Hematopoietic multipotent progenitor cell treated with erythropoietin and hydrocortisone succinate and interleukin-3 and kit ligand, for 17 days (in vitro differentiated cells): ENCODE measurements at places on chromosomes 5 and 9.

- no peak for DNase-seq
These were observed 40.8 kb downstream of the NNT start for GRCh38 chr5:43643750-43644149.

DNA sequence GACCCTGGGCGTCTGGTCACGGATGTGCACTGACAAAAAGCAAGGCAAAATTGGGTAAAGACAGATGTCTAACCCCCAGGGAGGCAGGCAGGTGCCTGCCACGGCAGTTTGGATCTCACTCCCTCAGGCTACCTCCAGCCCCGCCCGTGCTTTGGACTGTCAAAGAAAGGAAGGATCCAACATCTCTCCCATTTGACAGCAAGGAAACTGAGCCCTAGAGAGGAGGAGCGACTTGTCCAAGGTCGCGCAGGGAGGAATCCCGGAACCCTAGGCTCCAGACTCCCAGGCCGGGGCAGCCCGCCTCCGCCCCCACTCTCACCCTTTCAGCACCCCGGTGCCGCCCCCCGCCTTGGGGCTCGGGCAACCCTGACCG, 376 bp downstream of the GOLGA1 start:
- no peak for DNase-seq

DNA sequence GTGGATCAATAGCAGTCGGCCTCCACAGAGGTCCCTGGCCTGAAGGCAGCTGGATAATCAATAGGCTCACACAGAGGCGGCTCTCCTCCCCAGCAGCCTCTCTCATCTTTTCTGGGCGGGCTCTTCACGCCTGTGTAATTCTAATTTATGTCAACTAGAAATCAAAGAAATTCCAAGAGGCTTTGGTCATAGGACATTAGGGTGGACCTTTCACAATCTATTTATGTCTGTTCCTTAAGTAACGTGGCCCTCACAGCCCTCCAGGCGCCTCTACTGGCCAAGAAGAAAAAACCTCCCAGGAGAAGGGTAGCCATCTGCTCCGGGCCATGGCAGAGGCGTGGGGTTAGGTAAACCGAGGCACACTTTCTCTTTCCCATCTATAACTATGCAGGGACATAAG, 205.1 kb upstream of the EFNA5 start:
- DNase-seq: no peak

GRCh38 chr5:4659851-4660250, 480.3 kb upstream of the ADAMTS16 start:
- DNase-seq: no peak

DNA sequence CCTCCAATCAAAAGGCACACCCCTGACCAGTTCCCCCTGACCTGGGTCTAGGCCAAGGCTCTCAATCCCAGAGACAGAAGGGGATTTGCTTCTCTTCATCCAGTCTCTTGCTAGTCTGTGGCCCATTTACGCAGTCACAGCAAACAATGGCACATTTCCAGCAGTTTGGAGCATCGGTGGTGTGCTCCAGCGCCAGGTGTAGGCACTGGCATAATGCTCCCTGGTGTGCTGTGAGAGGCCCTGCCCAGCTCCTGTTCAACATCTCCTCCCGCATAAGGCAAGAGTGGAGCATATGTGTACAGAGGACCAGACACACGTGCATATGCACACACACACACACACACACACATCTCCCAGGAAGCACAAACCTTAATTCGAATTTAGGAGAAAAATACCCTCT, 79.5 kb upstream of the ERCC6L2 start:
- no peak for DNase-seq

DNA sequence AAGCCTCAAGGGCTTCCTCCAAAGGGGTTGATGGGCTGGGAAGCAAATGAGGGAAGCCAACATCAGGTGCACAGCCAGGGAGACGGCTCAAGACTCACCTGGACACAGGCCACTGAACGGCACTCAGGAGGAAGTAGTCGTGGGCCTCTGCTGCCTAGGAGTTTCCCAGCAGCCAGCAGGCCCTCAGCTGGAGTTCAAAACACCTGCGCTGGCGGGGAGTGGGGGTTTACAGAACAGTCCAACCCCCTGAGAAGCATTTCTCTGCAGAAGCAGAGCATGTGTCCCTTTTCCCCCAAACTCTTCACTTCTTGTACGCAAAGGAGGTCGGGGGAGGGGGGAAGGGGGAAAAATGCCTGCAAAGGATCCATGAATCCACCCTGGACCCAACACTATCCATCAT, 2.3 kb downstream of the WHRN start:
- no peak for DNase-seq

DNA sequence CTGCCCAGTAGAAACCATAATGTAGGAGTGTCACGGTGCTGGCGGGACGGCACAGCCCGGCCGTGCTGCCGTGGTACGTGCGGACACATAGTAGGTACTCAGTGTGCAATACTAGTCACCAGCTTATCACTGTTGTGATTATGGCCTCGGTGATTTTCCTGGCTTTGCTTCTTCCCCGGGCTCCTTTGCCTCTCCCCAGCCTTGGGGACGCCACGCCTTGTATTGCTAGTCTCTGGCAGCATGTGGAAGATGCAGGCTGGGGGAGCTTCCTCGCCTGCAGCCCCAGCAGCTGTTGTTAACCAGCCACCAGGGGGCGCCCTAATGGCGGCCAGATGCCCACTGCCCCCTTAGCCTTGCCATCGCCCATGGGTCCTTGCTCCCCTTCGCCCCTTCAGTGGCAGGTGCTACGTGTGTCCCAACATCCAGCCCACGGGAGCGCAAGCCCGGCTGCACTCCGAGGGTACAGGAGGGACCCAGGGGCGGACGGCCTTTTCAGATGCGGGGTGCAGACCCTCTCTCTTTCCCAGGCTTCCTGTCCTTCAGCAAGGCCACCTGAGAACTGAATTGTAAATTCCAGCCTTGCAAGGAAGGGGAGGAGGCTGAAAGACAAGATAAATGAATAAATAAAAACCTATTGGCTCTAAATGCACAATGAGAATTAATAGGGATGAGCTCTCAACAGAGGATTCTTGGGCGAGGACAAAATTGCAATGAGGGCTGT, 8.0 kb downstream of the NTNG2 start:
- DNase-seq: peak; percentile 60
